ENCODE measurements at places on chromosomes 13 and 19.

GRCh38 chr19:5489551-5489950, 34.3 kb downstream of the ZNRF4 start:
- DNase-seq: no peak

DNA sequence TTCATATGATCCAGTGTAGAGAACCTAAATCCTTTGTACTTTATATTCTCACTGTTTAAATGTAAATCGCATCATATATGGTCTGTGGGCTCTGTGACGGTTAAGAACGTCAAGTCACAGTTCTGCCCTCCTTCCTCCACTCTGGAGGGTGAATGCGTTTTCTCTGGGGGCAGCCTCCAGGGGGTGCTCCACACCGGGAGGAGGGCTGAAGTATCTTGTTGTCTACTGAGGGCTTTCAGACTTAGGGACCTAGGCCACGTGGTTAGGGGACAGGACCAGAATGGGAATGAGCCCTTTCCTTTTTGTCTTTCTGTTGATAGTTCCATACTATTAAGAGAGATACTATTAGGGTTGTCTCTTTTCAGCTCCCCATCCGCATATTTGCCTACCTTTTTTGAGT, 504.9 kb downstream of the FGF9 start:
- no peak for DNase-seq

GRCh38 chr13:40613192-40613818, 53.1 kb downstream of the FOXO1 start:
- peak; percentile 78 for DNase-seq

DNA sequence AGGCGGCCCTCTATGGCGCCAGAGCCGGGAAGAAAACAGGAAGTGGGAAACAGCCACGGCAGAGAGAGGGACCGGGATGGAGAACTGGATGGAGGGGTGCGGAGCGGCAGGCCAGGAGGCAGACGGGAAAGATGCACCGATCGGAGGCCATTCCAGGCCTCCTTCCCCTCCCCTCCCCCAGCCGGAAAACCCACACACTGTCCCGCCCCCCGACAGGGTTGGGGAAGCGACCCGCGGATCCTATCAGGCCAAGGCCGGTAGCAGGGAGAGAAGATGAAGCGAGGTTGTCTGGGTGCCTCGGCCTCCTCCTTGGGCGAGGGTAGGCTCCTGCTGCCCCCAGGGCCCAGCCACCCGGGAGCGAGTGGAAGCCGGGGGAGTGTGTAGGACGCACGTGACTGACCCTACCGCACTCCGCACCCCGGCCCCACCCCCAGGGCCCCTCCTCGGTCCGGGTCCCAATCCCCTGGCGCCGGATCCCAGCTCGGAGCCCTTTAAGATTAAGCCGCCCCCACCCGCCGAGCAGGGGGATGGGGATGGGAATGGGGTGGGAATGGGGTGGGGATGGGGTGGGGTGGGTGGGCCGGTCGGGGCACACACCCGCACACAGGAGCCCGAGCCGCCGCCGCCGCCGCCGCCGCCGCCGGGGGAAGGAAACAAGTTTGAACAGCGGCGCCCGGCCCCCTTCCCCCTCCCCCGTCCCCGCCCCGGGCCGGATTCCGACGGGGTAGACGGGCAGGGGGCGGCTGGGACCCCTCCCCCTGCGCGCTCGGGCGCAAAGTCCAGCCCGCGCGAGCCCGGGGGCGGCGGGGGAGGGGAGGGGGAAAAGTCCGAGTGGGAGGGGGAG, 1.5 kb downstream of the ERF start:
- DNase-seq: peak; percentile 62

- DNase-seq: peak; percentile 43
These were observed 740 bp downstream of the ELAVL3 start for GRCh38 chr19:11479898-11480714.

Data from B cell (primary cell).